ENCODE measurements at places on chromosomes 2 and 18.

GRCh38 chr2:109155553-109156451 lies 26.8 kb downstream of the SH3RF3 start:
- DNase-seq, result no peak

GRCh38 chr2:172063446-172063845 lies 21.9 kb upstream of the DLX1 start:
- DNase-seq, result no peak

DNA sequence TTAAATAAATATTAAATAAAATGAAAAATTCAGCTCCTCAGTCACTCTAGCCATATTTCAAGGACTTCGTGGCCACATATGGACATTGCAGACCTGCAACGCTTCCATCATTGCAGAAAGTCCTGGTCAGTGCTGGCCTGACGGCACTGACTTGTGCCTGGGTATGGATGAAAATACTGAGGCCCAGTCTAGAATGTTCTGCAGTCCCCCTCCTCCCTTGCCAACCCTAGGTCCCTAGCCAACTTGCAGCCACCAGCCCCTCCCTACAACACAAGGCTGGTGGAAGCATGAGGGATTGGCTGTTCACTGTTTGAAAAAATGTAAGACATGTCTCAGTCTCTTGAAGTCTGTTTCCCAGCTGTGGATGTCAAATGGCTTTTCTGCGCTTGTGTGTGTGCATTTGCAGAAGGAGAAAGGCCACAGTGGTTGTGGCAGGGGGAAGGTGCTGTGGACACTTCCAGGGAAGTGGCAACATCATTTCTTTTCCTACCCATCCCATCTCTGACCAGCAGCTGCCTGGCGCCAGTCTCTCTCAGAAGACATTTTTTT lies 9.9 kb downstream of the IGFBP5 start:
- DNase-seq, result no peak

- DNase-seq, result no peak
Measured at GRCh38 chr2:217489145-217489960, 513.4 kb downstream of the TNS1 start.

GRCh38 chr2:28209261-28209691 lies 183.4 kb upstream of the FOSL2 start:
- no peak for DNase-seq

DNA sequence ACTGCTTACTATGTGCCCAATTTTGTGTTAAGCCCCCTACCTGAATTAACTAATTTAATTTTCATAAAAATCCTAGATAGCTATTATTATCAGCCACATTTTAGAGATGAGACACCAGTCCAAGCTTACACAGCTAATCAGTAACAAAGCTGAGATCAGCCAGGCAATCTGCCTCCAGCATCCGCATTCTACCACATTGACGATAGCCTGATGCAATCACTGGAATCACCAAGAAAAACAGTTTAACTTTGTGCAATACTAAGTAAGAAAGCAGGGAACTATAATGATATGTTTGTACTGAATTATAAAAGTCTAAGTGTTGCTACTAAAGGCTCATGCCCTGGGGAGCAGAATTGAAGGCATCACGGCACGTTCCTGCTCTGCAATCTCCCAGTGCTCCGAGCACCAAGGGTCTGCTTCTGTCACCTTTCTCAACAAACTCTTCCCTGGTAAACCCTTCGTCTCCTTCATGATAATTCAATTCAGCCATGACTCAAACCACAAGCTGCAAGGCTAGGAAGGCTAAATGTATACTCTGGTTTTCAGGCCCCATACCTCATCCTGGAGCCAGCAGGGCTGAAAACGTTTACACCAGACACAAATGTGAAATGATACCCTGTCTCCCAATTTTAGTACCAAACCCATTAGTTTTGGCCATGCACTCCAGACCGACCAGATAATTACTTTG lies 19.4 kb downstream of the KANSL3 start:
- no peak for DNase-seq

- no peak for DNase-seq
Measured at GRCh38 chr18:991441-991840, 86.8 kb downstream of the ADCYAP1 start.

- DNase-seq, result no peak
Measured at GRCh38 chr18:5630057-5630899, 86.5 kb upstream of the EPB41L3 start.

- DNase-seq, result no peak
Measured at GRCh38 chr2:230077851-230078547, 9.3 kb upstream of the SLC16A14 start.

- DNase-seq, result no peak
Measured at GRCh38 chr18:13369353-13369752, 150.8 kb downstream of the LDLRAD4 start.

GRCh38 chr2:158688721-158689120 lies 106.4 kb upstream of the DAPL1 start:
- DNase-seq, result no peak

DNA sequence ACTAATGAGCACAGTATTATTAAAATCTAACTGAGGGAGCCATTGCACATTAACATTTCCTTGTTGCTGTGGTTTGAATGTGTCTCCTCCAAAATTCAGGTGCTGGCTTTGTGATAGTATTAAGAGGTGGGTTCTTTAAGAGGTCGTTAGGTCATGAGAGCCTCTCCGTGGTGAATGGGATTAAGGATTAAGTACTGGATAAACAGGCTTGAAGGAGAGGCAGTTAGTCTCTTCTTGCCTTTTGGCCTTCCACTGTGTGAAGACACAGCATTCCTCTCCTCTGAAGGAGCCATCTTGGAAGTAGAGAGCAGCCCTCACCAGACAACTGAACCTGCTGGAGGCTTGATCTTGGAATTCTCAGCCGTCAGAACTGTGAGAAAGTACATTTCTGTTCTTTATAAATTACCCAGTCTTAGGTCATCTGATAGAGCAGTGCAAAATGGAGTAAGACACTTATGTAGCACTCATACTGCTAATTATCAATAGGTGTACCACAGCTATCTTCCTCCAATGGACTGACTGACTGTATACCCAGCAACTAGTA lies 182.7 kb downstream of the MYO3B start:
- no peak for DNase-seq

GRCh38 chr2:193793914-193794313 lies 1599.2 kb upstream of the TMEFF2 start:
- DNase-seq, result no peak

DNA sequence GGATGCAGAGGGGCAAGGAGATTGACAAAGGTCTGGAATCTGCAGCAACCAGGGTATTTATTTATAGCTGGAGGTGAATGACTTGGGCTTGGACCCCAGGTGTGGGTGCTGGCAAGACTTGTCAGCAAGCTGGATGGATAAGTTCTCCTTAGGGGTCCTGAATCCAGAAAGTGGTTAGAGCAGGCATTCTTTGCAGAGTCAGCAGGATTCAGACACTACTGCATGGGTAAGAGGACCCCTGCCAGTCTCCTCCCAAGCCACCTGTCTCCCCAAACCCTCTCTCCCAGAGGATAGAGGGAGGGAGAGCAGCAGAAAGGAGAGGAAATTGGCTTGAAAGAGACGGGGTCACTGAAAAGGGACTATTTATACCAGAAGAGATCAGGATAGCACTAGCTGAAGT lies 89.5 kb downstream of the VAPA start:
- no peak for DNase-seq

- no peak for DNase-seq
Measured at GRCh38 chr2:50343150-50343830, 688.6 kb downstream of the NRXN1 start.

DNA sequence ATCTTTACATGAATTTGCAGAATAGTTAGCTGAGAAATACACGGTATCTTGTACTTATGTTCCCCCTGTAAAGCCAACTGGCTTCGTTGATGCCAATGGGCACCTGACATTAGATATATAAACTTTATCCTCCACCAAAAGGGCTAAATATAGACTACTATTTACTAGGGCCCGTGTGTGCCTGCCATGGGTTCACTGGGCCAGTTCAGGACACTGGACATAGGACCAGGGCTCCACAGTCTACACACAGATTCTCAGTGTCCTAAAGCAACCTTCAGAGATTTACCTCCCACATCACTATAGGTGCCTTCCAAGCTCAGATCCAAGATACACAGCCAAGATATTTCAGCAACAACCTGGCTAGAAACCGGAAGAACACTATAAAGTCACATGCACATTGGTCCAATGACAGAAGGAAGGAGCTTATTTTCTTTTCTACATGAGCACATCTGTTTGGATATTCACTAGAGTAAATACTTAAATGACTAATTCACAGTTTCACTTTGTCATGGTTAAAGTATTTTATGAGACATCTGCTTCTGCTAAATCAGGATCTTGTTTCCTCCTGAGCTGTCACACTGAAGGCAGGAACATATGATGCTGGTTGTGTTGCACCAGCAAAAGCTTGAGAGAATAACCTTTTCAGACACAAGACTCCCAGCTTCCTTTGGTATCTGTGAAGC lies 95.1 kb downstream of the MYO5B start:
- no peak for DNase-seq

GRCh38 chr2:71466301-71467179 lies 13.2 kb downstream of the DYSF start:
- DNase-seq, result no peak

- DNase-seq, result no peak
Measured at GRCh38 chr2:79547568-79547967, 34.7 kb downstream of the CTNNA2 start.

- no peak for DNase-seq
Measured at GRCh38 chr2:86082756-86083155, 22.9 kb downstream of the POLR1A start.

DNA sequence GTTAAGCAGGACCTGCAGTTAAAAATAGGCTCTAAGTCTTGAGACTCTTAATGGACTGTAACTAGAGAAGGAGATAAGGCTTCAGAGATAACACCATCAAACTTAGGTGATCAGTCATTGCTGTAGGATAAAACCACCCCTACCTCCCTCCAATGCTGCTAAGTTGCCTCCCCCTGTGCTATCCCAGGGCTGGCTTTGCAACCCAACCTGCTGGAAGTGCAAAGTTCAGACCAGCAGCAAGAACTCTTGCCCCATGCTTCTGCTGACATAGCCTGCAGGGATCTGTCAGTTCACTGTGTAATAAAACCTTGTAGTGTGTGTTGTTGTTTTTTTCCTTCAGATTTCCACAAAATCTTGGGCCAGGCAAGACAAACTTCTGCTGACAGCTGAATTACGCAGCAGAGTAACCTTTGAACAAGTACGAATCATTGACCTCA lies 57.4 kb upstream of the EPB41L3 start:
- DNase-seq, result no peak

DNA sequence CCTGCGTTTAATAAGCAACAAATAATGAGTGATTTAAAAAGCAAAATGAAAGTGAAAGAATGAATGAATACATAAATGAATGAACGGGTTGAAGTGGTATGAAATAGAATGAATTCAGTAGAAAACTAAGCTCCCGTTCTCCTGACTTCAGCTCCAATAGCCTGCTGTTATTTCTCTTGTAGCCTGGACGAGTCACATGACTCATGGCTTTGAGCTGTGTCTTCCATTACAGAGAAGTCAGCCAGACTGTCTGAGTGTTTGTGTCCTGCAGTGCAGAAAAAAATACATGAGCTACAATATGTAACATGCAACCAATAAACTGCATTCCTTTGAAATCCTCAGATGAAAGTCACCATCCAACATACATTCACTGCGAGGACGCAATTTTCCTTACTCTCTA lies 21.2 kb downstream of the SCG2 start:
- no peak for DNase-seq

Measured in stimulated activated CD4-positive, alpha-beta T cell treated with anti-CD3 and anti-CD28 coated beads, Interleukin-4, amount 100 ng/mL, for 4 hours (primary cell).